Heart right ventricle (tissue), 16 donors: ENCODE measurements at places on chromosomes 3 and 15. TPM values are rescaled to one million over a fixed set of nuclear protein-coding genes. Genes with fewer than 3 reads are reported as not detected.

DNA sequence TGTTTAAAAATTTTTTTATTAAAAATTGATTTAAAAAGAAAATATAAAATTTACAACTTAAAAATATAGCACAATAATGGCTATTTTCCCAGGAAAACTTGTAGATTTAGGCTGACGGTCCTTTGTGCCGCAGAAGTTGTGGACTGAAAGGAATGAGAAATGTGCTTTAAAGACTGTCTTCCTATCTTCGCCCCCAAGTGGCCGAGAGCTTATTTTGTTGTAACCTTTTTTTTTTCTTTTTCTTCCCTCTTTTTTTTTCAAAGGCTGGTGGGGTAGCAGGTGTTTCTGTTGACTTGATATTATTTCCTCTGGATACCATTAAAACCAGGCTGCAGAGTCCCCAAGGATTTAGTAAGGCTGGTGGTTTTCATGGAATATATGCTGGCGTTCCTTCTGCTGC lies 15.5 kb downstream of the SLC25A26 start:
- no peak for DNase-seq

GRCh38 chr15:29129221-29129620 lies 140.4 kb downstream of the NSMCE3 start:
- DNase-seq: no peak

DNA sequence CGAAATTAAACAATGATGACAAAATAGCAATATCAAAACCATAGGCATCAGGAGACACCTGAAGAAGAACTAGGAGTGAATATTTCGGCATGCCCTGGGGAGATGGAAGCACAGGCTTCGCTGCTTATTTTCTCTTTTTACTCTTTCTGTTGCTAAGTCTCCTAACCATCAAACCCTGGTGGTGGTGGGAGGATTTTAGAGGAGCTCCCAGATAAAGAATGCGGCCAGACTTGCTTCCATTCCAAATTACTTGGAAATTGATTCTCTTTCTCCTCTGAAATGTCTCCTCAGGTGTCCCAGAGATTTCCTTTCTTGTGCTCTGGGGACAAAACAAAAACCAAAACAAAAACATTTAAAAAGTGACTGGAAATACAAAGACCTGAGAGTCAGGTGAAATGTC lies 243.0 kb downstream of the KBTBD8 start:
- no peak for DNase-seq

- DNase-seq: no peak
These were observed 15.2 kb upstream of the MME start for GRCh38 chr3:155064920-155065319.

DNA sequence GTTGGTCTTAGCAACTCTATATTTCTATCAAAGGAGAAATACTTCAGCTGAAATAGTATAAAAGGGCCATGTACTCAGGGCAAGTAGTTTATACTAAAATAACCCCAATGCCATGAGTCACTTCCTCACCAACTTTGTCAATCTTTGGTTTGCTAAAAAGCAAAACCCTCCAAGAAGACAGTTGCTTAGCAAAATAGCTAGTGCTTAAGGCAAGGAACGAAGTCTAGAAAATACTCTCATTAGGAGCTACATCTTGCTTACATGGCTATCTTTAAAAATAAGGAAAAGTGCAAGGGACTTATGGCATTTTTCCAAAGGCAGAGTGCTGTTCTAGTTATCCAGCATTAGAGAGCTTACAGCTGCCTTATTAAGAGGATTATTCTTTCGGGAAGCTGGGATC lies 28.4 kb downstream of the P3H2 start:
- no peak for DNase-seq

GRCh38 chr15:98853617-98854420 lies 153.8 kb downstream of the PGPEP1L start:
- no peak for DNase-seq

DNA sequence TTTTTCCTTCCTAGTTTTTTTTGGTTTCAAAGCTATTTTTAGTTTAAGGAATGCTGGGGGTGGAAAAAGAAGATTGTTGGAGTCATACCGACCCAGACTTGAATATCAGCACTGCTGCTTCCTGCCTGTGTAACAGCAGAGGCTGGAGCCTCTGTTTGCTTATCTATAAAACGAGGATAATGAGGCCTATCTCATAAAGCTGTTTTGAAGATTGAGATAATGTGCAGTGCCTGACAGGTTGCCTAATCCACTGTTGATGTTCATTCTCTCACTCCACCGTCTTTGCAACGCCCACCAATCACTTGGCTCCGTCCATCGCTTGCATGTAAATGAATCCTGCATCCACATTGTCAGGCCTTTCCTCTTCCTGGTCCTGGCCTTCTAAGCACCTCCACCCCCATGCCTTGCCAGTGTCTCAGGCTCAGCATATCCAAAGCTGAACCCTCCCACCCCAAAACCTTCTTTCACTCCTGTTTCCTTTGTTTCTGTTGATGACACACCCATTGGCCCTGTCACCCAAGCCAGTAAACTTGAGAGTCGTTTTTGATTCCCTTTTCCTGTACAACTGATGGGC lies 94.9 kb downstream of the MEX3B start:
- no peak for DNase-seq

GRCh38 chr15:95932676-95933075 lies 397.8 kb upstream of the NR2F2 start:
- no peak for DNase-seq

DNA sequence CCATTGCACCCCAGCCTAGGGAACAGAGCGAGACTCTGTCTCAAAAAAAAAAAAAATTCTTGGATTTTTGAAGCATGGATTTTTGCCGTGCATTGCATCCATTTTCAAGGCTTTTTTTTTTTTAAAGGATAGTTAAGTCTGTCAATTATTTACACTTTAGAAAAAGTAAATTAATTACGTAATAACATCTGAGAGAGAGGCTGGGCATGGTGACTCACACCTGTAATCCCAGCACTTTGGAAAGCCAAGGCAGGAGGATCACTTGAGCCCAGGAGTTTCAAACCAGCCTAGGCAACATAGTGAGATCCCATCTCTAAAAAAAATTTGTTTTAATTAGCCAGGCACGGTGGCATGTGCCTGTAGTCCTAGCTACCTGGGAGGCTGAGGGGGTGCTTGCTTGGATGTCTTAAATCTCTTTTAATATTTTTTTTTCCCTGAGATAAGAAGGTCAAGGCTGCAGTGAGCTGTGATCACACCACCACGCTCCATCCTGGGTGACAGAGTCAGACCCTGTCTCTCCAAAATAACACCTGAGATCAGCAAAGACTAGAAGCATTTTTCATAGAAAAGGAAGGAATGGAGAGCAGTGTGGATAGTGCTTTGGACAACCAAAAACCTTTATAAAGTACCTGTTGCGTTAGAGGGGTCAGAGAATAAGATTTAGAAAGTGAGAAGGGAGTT lies 6.8 kb upstream of the SENP7 start:
- no peak for DNase-seq

DNA sequence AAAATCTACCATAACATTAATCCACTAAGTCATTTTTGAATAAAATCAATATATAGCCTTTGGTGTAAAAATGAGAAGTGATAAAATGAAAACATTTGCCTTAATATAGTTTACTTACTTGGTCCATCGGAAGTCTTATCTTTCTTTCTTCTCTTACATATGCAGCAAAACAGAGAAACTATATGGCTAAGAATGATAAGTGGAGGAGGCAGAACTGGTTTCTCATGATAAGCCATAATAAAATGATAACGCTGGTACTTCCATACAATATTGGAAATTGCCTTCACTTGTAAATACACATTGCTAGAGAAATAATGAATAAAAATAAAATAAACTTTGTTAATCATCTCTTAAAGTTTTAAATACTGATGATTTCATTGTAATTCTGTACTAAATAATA lies 47.8 kb upstream of the USP50 start:
- DNase-seq: no peak

- no peak for DNase-seq
These were observed 69.5 kb downstream of the MBNL1 start for GRCh38 chr3:152338159-152338720.

DNA sequence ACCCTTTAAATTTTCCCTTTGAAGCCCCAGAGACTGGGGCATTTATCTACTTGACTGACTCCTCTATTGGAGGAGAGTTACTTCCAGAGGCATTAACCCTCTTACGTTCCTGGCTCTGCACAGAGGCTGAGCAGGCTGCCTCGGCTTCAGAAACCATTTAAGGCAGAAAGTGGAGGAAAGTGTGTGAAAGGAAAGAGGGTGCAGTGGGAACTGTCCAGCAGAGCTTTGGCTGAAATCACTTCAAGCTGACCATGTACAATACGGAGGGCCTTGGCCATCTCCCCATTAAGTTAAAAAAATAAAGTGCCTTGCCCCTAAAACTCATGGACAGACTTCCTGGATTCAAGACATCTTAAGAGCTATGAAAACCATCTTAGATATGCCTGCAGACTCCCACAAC lies 238.7 kb downstream of the SV2B start:
- no peak for DNase-seq

GRCh38 chr15:78859971-78860719 lies 12.5 kb upstream of the MORF4L1 start:
- DNase-seq: peak; percentile 74

DNA sequence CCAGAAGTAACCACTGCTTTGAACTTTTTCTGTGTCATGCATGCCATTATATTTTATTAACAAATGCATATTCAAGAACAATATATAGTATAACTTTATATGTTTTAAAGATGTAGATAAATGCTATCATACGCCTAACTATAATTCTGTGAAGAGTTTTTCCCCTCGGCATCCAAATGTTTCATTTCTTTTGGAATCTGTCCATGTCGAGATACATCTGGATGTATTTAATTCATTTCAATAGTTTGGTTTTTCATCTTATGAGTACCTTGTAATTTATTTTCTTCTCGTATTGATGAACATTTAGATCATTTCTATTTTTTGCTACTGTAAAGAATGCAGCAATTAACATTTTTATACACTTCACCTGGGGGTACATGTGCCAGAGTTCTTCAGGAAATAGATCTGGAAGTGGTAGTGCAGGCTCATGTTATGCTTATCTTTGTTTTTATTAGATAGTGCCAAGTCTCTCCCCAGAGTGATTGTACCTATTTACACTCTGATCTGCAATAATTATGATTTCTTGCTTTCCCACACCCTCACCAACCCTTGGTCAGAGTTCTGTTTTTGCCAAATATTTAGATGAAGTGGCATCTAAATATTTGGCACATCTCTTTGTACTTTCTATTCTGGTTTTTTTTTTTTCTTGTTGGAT lies 29.7 kb downstream of the USP13 start:
- DNase-seq: no peak

- no peak for DNase-seq
These were observed 3.4 kb upstream of the CPOX start for GRCh38 chr3:98596541-98597500.

DNA sequence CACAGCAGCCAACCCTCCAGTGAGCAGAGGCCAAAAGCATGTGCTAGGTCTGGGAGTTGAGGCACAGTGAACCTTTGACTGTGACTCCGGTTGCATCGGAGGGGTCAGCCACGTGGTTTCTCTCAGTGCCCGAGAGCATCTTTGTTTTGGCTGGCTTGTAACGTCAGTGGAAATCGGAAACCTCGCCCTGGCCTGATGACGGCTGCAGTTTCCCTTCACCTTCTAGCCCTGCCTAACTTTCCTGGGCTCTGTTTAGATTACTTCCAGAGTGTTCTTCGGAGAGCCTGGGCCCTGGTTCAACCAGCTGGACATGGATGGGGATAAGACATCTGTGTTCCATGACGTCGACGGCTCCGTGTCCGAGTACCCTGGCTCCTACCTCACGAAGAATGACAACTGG lies 56.6 kb downstream of the MESD start:
- DNase-seq: peak; percentile 70

- DNase-seq: no peak
These were observed 1273.0 kb downstream of the OTOL1 start for GRCh38 chr3:162769564-162769963.

GRCh38 chr15:70480196-70480856 lies 283.0 kb downstream of the UACA start:
- DNase-seq: no peak

DNA sequence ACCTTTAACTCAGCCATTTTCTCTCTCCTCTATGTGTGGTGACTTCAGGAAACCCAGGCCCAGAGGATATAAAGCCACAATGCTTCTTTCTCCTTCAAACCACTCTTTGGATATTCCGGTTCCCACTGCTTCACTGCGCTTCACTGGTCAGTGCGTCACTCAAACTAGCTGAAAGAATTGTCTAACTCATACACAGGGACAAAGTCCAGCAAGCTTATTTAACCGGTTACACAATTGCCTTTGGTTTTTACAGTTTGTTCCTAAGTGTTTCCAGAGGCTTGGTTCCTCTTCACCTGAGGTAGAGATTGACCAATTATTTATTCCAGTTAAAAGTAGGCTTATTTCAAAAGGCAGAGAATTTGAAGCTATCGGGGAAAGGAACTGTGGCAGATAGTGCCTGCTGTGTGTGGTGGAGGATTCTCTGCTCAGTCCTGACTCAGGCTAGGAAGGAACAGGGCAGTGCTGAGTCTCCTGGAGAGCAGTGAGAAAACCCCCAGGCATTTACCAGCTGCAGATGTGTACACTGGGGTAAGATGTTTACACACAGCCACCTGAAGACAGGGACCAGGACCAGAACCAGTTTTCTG lies at the start of gene HGD:
Gene HGD, minus strand, starts transcription at position 145 of the 587 bp plus-strand sequence. Its CDS starts 128 bp downstream, at position 17.
- no peak for DNase-seq

The C15orf62 gene
- not detected for total RNA-seq

The SPINK8 gene
- not detected for total RNA-seq

The IQCF5 gene
- not detected for total RNA-seq

The MUC4 gene
- not detected for total RNA-seq

The CCR5 gene
- total RNA-seq: 0.53 TPM

The RBP2 gene
- total RNA-seq: not detected

The RHCG gene
- 0.77 TPM for total RNA-seq

The CACNA2D3 gene
- 21.5 TPM for total RNA-seq

The SV2B gene
- total RNA-seq: 1.4 TPM

The GOLGA6A gene
- total RNA-seq: not detected

The SAMMSON gene
- 0.32 TPM for total RNA-seq
